Bladder microvascular endothelial cell (primary cell): ENCODE measurements at places on chromosomes 3 and 15. TPM values are rescaled to one million over a fixed set of nuclear protein-coding genes. Genes with fewer than 3 reads are reported as not detected.

Gene AHSG
- not detected in 2 replicates for total RNA-seq

Gene RNU5B-1
- not detected in 2 replicates for total RNA-seq

Gene GOLGA6D
- under 0.01 TPM in 1 of 2 replicates, not detected in the other for total RNA-seq

Gene MYO5C
- 19.4 and 23.3 TPM in 2 replicates for total RNA-seq

Gene PROK2
- total RNA-seq = not detected in 2 replicates

Gene GXYLT2
- under 0.01 and 0.44 TPM in 2 replicates for total RNA-seq

Gene MAP3K13
- 7.6 and 12.0 TPM in 2 replicates for total RNA-seq

Gene ISLR2
- 0.06 TPM in 1 of 2 replicates, not detected in the other for total RNA-seq

Gene CPNE9
- not detected in 2 replicates for total RNA-seq

Gene MST1R
- total RNA-seq = 0.81 and 1.0 TPM in 2 replicates

Gene HYPK
- 5.5 and 6.8 TPM in 2 replicates for total RNA-seq

Gene C3orf22
- not detected in 2 replicates for total RNA-seq

Gene CD200
- 1.3 and 5.5 TPM in 2 replicates for total RNA-seq

Gene UBE2E2
- total RNA-seq = 25.1 and 45.4 TPM in 2 replicates
